ENCODE measurements at places on chromosomes 1 and 21. TPM values are rescaled to one million over a fixed set of nuclear protein-coding genes. Genes with fewer than 3 reads are reported as not detected.

DNA sequence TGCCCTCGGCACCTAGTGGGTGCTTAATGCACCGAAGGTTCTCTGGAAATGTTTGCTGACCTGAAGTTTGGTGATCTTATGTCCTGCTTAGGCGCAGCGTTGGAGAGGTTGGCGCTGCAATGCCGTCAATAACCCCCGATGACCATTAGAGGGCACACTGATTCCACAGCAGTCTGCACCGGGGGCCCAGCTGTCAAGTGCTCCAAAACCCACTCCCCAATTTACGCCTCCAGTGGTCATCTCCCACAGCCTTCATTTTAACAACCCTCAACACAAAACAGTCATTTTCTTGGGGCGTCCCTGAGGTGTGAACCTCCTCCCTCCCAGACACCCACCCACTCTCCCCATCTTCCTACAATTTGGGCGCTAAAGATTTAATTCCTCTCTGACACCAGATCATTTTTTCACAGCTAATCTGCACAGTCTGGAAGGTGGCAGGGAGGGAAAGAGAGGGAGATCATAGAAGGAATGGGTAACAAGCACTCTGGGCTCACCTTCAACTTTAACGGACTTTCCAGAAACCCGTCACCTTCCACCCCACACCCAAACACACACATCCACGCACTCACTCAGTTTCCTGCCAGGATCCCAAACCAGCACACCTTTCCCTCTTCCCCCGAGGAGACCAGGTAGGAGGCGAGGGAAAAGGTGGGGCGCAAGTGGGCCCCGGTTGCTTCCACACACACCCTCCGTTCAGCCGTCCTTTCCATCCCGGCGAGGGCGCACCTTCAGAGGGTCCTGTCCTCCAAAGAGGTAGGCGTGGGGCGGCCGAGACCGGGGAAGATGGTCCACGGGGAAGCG, 570 bp upstream of the NPR1 start:
- H3K27ac ChIP-seq = no peak overlapping the region
- peak overlapping the region; percentile 64 for H3K4me3 ChIP-seq
- peaks cover 19% of the 10 kb centered on the region for H3K27me3 ChIP-seq
- no peaks in the 10 kb centered on the region for H3K36me3 ChIP-seq
- no peak for DNase-seq

DNA sequence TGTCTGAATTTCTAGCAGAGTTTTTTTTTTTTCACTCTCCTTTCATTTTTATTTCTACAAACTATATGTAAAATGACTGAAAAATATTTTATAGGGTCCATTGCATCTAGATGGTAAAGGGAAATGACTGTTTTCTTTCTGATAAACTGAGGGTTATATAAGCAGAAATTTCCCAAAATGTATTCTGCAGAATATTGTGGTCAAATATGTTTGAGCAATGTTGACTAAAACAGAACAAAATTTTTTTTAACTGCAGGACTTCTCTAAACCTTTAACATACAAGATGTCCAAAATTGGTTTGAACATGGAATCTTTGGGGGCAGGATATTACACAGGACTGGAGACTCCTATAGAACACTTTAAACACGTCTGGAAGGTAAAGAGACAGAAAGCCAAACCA, 190.5 kb downstream of the TOMM20 start:
- H3K4me1 ChIP-seq = peaks cover 4% of the 10 kb centered on the region
- DNase-seq = no peak
- H3K4me3 ChIP-seq = no peak overlapping the region

DNA sequence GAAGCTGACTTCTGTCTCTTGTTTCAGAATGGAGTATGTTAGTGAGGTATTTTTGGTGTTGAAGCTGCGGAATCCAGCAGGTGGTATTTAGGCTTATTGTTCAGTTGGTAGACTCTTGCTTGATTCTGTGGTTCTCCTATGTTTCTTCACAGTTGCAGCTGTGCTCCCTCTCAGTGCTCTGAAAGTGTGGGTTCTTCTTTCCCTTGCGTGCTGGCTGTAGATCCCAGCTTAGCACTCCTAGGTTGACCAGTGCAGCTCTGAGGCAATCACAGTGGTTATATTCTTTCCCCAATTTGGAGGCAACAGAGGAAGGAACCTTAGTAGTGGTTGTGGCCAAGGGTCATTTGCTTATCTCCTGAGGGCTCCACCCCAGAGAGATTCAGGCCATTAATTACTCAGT, 269.2 kb upstream of the NRIP1 start:
- H3K27ac ChIP-seq = no peak overlapping the region
- H3K4me3 ChIP-seq = no peak overlapping the region
- no peak for DNase-seq
- H3K4me1 ChIP-seq = no peaks in the 10 kb centered on the region
- H3K36me3 ChIP-seq = no peaks in the 10 kb centered on the region
- no peaks in the 10 kb centered on the region for H3K27me3 ChIP-seq

DNA sequence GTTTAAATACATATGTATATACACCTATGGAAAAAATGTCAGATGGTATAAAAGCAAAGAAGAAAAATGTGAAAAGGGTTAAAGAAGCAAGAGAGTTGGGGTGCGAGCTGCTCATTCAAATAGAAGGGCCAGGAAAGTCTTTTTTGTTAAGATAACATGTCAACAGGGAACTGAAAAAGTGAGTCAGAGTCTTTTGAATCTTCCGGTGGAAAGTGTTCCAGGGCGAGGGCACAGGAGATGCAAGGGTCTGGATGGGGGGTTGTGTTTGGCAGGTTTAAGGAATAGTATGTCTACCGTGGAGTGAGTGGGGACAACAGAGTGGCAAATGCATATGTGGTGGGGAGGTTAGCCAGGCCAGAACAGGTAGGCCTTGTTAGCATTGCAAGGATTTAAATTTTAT, 22.2 kb upstream of the GNG12 start:
- no peaks in the 10 kb centered on the region for H3K36me3 ChIP-seq
- no peaks in the 10 kb centered on the region for H3K27me3 ChIP-seq
- no peak overlapping the region for H3K27ac ChIP-seq
- H3K4me1 ChIP-seq = no peaks in the 10 kb centered on the region
- H3K4me3 ChIP-seq = no peak overlapping the region

DNA sequence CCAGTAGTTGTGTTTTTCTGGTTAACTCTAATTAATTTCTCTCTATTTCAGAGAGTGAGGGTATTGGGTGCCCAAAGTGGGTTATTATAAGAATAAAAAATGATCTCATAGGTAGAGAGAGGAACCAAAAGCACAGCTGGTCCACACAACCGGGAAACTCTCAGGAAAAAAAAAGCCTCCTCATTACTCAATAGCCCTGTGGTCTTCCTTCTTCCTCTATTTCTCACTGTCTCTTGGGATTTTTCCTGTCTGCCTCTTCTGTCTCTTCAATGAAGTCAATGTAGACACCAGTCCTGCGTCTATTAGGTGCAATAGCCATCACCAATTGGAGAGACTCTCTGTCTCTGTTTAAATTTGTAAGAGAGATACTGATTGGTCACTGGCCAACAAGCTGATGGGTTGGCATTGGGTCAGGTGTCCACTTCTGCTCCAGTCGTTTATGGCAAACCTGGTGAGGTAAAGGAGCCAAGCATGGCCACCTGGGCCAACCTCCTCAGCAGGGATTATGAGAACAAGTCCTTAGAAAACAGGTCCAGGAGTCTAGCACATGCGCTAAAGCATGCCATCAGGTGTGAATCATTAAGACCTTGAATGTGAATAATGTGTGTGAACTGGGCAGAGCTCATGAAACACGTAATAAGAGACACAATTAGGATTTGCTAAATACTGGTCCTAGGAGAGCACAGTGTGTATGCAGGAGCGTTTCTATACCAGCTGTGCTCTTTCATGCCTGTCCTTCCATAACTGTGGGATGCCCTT, 443.0 kb upstream of the RUNX1 start:
- H3K4me3 ChIP-seq = no peak overlapping the region
- DNase-seq = no peak
- H3K4me1 ChIP-seq = no peaks in the 10 kb centered on the region
- H3K27ac ChIP-seq = no peak overlapping the region

DNA sequence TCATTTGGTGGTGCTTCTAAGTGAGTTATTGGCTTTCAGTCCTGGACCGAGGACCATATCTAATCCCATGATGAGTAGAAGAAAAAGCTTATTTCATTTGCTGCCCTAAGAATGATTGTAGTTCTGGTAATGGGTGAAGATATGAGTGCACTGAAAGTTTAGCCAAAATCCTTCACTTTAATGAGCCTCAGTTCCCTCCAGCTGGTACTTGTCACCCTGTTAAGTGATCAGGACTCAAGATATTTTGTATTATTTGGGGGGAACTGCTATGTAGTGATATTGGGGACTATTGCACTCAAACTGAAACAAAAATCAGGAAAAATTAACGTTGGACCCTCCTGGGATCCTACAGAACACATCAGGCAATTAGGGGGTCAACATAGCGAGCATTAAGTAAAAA, 165.9 kb downstream of the PRDM2 start:
- H3K36me3 ChIP-seq = no peaks in the 10 kb centered on the region
- no peaks in the 10 kb centered on the region for H3K4me1 ChIP-seq
- H3K27me3 ChIP-seq = no peaks in the 10 kb centered on the region
- DNase-seq = no peak
- no peak overlapping the region for H3K4me3 ChIP-seq

DNA sequence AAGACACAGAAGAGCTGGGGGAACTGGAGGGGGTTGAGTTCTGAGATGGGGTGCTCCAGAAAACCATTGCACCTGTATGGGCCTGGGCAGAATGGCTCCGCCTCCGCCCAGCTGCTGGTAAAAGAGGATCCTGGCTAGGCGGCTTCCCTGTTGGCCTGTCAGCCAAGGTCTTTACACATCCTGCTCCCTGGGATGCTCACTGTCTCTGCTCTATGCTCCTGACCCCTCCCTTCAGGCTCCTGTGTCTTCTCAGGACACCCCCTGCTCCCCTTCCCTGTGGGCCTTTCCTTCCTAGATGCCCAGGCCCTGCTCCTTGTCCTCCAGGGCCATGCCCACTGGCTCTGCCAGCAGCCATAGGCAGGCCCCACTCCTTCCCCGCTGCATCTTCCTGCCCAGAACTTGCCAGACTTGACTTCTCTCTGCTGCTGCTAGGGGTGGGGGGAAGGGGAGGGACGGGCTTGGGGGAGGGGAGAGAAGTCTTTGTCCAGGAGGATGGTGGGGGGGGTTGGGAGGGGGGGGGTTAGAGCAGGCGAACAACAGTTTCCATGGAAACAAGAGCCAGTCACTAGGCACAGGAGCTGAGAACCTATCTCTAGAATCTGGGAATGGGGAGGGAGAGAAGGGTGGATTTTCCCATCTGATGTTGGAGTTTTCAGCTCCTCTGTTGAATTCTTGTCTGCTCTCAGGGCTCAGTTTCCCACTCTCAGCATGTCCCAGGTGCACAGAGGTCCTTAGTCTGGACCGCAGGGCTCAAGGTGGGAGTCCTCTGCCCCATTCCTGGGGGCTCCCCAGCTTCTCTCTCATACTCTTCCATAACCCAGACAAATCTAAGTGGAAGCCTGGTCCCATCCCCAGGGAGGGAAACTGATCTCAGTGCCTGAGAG, 10.6 kb downstream of the CELSR2 start:
- H3K4me3 ChIP-seq = no peak overlapping the region
- peaks cover 6% of the 10 kb centered on the region for H3K36me3 ChIP-seq
- DNase-seq = no peak

GRCh38 chr1:152397474-152397873, 16.6 kb downstream of the CRNN start:
- H3K27ac ChIP-seq = no peak overlapping the region
- H3K4me3 ChIP-seq = no peak overlapping the region
- H3K4me1 ChIP-seq = no peaks in the 10 kb centered on the region
- no peaks in the 10 kb centered on the region for H3K36me3 ChIP-seq

DNA sequence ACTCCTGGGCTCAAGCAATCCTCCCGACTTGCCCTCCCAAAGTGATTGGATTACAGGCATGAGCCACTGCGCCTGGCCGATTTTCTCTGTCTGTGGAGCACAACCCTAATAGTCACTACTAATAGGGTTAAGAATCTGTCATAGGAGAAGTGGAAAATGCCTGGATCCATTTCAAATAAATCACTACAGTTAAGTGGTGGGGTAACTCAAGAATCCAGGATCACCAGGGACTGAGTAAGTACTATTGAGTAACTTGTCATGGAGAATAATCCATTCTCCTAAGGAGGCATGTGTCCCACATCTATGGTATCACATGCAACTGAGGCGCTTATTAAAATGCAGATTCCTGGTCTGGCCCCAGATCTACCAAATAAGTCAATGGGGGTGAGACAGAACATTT, 53.2 kb downstream of the OPTC start:
- H3K4me3 ChIP-seq = no peak overlapping the region
- peaks cover 5% of the 10 kb centered on the region for H3K4me1 ChIP-seq
- H3K27ac ChIP-seq = no peak overlapping the region
- H3K36me3 ChIP-seq = no peaks in the 10 kb centered on the region
- DNase-seq = no peak
- no peaks in the 10 kb centered on the region for H3K27me3 ChIP-seq

ABCG1 gene
- total RNA-seq = 4.0 TPM

DCST1 gene
- not detected for total RNA-seq

TMCO1 gene
- total RNA-seq = 61.6 TPM

SEC22B gene
- 10.7 TPM for total RNA-seq

NLRP3 gene
- total RNA-seq = 0.23 TPM
